Progenitor cell of endocrine pancreas (in vitro differentiated cells): ENCODE measurements at places on chromosomes 3 and 15. TPM values are rescaled to one million over a fixed set of nuclear protein-coding genes. Genes with fewer than 3 reads are reported as not detected.

Gene TIMP4
- total RNA-seq = not detected in 2 replicates

Gene PRTG
- 87.4 and 97.9 TPM in 2 replicates for total RNA-seq

Gene SERPINI2
- total RNA-seq = 1.8 and 2.0 TPM in 2 replicates

Gene KCNAB1
- 1.8 and 2.1 TPM in 2 replicates for total RNA-seq
